ENCODE measurements at places on chromosomes 13 and 19.

GRCh38 chr19:2922987-2923386 is 21.8 kb downstream of the ZNF77 start:
- DNase-seq, result no peak

DNA sequence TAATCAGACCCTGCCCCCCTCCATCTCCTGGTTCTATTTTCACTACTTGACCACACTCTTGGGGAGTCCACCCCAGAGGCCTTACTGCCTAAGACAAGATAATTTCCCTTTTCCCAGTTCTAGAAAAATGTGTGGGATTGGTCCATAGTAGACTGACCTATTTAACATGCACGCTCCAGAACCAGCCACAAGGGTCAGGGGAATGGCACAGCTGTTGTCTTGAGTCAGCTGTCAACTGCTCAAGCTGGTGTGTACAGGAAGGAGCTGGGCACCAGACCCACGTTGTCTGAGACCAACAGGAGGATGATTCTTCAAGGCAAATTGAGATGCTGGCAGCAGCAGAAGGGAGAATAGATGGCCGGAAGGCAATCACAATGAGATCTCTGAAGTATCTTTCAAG is 280.5 kb downstream of the UQCRFS1 start:
- DNase-seq, result no peak

DNA sequence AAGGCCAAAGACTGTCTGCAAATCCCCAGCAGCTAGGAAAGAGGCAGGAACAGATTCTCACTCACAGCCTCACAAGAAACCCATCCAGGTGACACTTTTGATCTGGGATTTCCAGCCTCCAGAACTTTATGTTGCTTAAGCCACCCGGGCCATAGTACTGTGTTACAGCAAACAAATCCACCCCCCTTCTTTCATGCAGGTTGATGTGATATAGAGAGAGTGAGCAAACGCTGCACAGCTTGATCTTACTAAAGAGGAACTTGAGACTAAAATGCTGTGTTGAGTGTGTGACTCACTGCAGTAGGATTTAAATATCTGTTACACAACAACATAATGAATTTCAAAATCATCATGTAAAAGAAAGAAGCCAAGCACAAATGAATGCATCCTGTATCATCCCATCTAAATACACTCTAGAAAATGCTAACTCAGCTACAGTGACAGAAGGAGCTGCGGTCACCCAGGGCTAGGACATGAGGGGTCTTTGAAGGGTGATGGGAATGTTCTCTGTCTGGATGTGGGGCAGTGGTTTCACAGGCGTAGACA is 32.2 kb downstream of the RCBTB2 start:
- DNase-seq, result no peak

DNA sequence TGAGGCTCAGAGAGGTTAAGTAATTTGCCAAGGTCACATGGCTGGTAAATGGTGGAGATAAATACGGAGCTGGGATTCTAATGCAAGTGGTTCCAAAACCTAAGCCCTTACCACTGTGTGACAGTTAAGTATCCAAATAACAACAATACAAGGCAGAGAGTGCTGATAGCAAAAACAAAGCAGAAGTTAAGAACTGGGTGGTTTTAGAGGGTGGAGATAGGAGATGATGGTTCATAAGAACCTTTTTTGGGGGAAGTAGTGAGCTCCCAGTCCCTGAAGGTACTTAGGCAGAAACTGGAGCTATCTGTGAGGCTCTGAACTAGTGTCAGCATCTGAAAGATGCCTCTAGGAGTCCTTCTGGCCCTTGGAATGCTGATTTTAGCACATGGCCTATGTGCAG is 56.2 kb upstream of the UBE2L5 start:
- no peak for DNase-seq

DNA sequence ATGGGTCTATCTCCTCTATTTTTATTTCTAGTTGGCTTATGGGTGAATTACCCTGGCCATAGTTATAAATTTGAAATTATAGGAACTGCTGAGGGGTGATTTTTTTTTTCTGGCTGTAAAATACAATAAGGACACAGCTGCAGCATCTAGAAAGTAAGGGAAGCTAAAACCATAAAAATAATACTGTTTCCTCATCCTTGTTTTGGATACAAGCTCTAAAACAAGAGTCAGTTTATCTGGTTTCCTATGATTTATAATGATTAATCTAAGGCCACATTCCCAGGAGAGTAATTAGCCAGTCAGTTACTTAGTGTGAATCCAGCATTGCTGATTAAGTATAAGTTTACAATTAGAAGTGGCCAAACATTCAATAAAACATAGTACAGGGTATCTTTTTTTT is 219.1 kb upstream of the NBEA start:
- no peak for DNase-seq

DNA sequence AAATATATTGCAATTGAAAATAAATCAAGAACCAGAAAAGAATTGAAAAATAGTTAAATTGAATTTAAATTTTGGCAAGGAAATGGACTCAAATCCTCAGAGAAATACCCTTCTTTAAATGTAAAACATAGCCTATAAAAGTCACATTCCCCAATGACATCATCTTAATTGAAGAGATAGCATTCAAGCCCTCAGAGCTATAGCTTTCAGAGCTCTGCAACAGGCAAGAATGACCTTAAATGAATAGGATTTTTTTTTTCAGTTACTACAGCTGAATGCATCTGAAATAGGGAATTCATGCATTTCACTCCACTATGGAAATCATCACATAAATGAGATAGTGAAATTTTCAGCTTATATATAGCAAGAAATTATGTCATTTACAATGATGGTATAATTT is 1049.0 kb downstream of the OLFM4 start:
- DNase-seq, result no peak

GRCh38 chr19:20051841-20052768 is 12.8 kb upstream of the ZNF682 start:
- DNase-seq, result peak; percentile 45

GRCh38 chr19:11949201-11949600 is 15.6 kb upstream of the ZNF763 start:
- no peak for DNase-seq

GRCh38 chr19:7633698-7634097 is at the start of gene PCP2:
Gene PCP2, minus strand, starts transcription at chr19:7633719. Its CDS starts 262 bp downstream, at chr19:7633457.
- no peak for DNase-seq

DNA sequence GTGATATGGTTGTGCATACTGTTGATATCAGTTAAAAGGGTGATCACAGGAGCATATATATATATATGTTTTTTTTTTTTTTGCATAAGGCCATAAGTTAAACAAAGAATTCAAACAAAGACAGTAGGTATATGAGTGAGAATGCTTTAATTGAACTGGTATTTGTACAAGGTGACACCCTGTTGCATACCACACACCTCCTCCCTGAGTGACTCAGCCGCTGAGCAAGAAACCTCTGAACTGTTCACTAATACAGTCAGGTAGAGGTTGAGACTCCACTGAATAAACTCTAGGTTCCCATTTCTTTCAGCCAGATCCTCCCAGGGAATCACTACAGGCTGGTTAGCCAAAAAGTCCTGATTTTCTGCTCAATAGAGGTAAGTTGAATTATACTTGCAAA is at the start of gene SCEL:
SCEL (plus strand) TSS at position 259 of the 400 bp plus-strand sequence. CDS start 20,170 bp downstream, outside the sequence.
- DNase-seq, result no peak

DNA sequence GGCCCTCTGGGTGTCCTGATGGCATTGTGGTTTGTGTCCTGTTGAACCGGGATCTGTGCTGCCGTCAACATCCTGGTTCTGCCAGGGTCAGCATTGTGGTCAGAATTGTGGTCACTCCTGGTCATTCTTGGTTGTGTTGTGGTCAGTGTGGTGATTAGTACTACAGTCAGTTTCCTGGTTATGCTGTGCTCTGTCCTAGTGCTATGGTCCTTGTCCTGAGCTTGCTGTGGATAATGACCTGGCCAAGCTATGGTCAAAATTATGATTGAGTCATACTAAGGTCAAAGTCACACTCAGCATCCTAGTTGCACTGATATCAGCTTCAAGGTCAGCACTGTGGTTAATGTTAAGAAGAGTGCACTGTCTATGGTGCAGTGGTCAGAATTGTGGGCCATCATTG is 4.5 kb upstream of the OLFM2 start:
- no peak for DNase-seq

DNA sequence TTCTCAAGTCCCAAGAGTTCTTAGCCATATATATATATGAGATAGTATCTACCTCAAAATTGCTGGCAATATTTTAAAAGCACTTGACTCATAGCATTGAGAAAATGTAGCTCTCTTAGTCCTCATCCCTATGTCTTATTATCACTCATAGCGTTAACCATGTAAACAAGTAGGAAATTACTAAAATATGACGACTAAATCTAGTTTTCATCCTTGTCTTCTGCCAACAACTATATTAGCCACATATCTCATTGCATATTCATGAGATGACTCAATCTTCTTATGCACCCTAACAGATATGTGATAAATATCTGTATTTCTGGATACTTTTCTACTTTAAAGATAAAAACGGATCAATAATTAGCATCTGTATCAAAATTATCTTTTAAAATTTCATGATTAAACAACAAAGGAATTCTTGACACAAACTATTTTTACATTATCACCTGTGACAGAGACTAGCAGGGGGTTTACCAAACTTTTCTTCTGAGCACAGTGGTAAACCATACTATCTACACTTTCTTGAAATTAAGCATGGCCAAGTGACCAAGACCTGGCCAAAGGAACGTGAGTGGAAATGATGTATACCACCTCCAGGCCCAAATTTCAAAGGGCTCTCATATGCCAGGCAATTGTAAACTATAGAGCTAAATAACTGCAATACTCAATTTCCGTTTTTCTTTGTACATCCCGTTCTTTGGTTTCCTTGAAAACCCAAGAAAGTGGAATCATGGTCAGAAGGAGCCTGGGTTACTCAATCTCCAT is 45.7 kb downstream of the ZC3H13 start:
- no peak for DNase-seq

GRCh38 chr13:44040070-44040817 is 160.5 kb downstream of the LACC1 start:
- DNase-seq, result no peak
